ENCODE measurements at places on chromosomes 5 and 9. TPM values are rescaled to one million over a fixed set of nuclear protein-coding genes. Genes with fewer than 3 reads are reported as not detected.

The CDC20B gene
- not detected for polyA plus RNA-seq

The TNFSF15 gene
- polyA plus RNA-seq = not detected

The SLC22A5 gene
- 3.6 TPM for polyA plus RNA-seq

DNA sequence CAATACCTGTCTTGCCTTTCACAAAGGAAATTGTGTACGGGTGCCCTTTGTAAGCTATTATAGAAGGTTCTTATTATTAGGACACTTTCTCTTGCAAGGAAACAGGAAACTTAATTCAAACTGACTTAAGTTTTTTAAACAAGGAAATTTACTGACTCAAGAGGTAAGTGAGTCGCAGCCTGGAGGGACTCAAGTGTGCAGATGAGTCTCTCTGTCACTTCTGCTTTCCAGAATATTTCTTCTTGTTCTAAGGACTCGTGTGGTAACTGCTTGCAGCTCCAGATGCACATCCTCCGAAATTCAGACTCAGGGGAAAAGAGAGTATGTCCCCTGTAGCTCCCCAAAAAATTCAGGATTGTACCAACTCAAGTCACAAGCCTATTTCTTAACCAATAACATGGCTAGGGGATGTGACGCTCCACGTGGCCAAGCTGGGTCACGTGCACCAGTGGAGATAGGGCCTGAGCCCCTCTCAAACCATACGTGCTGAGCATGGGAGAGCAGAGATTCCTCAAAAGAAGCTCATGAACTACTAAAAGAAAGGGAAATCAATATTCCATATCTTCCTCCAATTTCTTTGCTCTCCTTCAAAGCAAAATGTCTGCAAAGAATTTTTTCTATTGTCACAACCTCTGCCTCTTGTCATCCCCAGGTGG is 49.2 kb upstream of the ERCC6L2 start:
- no peaks in the 10 kb centered on the region for H3K36me3 ChIP-seq
- no peak overlapping the region for H3K27ac ChIP-seq
- no peaks in the 10 kb centered on the region for H3K4me1 ChIP-seq
- DNase-seq = no peak
- no peaks in the 10 kb centered on the region for H3K27me3 ChIP-seq
- no peak overlapping the region for H3K4me3 ChIP-seq

DNA sequence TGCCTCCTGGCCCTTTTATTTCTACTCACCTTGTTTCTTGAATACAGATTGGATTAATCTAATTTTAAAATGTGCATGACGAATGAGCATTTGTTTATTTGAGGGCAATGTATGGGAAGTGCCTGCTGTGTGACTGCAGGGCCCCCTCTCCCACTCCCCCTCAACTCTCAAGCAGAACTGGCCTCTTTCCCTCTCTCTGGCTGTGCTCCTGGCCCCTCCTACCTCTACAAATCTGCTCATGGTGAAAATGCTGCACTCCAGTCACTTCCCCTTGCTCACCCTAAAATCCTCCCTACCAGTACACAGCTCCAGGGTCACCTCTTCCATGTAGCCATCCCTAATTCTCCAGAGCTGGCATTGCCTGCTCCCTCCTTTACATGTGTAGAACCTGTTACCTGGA is 17.2 kb upstream of the NDST1 start:
- H3K4me3 ChIP-seq = no peak overlapping the region
- DNase-seq = no peak
- no peaks in the 10 kb centered on the region for H3K27me3 ChIP-seq
- H3K4me1 ChIP-seq = peaks cover 5% of the 10 kb centered on the region
- H3K36me3 ChIP-seq = no peaks in the 10 kb centered on the region
- H3K27ac ChIP-seq = no peak overlapping the region

- no peak overlapping the region for H3K4me3 ChIP-seq
- no peak overlapping the region for H3K27ac ChIP-seq
Measured at GRCh38 chr5:170619869-170620268, 116.0 kb downstream of the KCNIP1 start.

Data from naive thymus-derived CD4-positive, alpha-beta T cell (primary cell).